ENCODE measurements at places on chromosomes 2 and 18.

- no peak for DNase-seq
Observed at GRCh38 chr2:35421485-35421884, 934.1 kb upstream of the CRIM1 start.

DNA sequence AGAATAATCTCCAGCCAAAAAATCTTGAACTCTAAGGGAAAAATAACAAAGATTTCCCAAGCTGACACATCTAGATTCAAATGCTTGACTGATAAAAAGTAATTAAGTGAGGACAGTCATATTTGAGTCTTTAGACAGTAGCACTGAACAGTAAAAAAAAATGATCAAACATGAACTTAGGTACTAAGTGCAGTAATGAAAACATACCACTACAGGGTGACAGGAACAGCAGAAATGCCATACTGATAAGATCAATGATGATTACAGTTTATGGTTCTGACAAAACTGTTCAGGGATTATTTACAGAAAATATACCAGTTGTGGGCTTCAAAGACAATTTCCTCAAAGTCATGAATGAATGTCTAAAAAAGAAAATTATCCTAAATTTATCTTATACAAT is 80.3 kb downstream of the OSBPL1A start:
- DNase-seq = no peak

DNA sequence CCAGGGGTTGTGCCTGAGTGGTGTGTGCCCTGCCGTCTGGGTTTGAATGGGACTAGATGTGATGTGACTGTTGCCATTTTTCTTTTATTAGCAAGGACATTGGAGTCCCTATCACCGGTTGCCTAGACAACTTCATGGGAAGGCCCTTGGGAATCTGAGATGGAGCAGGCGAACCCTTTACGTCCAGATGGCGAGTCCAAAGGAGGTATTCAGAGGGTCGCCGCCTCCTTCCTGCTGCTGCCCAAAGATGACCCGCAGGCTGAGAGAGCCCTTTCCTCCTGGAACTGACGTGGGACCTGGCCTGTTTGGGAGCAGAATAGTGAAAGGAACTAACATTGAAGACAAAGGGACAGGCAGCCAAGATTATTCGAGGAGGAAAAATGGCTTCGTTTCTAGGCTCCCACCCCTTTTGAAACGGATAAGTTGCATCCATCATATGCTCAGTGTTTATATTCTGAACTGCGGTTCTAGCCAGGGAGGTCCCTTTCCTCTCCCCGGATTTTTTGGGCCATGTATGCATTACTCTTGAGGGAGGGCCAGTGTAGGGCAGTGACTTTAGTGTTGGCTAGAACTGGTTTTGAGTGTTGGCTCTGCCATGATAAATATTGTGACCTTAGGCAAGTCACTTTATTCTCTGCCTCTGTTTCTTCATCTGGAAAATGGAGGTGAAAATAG is 673 bp downstream of the CENPO start:
- no peak for DNase-seq

DNA sequence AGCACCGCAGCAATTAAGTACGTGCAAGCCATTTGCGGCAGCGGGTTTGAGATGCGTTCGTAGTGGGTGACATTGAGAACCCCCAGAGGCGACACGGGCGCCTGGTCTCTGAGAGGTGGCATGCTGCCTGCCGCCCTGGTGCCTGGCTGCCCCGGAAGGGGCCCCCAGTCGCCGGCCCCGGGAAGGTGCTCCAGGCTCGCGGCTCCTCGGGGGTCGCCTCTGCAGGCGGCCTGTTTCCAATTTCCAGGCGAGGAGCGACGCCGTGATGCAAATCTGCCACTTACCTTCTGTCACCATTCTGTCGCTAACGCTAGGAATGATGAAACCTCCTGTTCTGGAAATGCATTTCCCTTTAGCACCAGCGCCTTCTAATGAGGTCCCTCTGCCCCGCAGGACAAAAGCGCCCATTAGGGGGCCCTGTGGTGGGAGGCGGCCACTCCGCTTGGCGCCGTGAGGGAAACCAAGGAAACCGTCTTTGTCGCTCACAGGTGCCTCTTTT is 13.0 kb downstream of the KIF5C start:
- DNase-seq = no peak

DNA sequence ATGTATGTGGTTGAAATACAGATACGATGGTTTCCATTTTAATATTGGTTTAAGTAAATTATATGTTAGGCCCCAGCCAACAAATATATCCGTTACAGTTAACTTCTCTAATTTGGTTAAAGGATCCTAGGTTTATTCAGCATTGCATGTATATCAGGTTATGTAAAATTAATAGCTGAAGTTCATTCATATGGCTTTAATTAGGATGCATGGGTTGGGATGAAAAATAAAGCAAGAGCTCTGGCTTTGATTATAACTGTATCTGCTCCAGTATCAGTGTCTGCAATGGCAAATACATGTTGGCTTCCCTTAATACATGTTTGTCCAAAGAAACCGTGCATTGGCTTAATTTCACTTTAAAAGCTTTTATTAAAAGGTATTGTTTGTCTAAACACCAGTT is 435.7 kb upstream of the SETBP1 start:
- DNase-seq = no peak

DNA sequence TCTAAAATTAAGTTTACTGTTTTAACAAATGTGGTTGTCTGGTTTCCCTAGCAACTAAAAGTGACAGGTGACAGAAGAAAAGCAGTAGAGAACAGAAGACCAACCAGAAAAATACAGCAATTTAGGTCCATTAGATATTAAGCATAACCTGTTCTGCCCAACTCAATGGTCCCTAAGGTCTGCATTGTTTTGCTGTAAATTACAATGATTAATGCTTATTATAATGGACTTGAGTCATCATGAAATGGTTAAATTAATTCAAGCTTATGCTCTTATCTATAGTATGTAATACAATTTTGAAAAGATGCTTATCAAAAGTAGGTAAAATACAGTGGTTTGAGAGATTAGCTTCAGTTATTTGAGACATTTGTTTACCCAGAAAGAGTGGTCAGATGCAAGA is 378.0 kb downstream of the GRB14 start:
- DNase-seq = no peak

GRCh38 chr2:85583667-85584353 is 421 bp upstream of the VAMP5 start:
- DNase-seq = no peak

- no peak for DNase-seq
Observed at GRCh38 chr2:16625759-16626158, 39.9 kb downstream of the CYRIA start.

DNA sequence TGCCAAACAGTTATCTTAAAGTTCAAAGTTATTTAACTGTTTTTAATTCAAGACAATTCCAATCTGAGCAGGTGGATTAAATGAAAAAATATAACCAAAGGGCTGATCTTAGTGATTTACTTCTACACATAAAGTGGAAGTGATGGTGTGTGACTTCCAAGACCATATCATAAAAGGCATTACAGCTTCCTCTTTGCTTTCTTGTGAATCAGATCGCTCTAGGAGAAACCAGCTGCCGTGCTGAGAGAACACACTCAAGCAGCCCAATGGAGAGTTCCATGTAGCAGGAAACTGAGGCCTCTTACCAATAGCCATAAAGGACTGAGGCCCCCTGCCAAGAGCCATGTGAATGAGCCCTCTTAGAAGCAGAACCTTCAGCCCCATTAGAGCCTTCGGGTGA is 197.4 kb downstream of the NBAS start:
- no peak for DNase-seq

DNA sequence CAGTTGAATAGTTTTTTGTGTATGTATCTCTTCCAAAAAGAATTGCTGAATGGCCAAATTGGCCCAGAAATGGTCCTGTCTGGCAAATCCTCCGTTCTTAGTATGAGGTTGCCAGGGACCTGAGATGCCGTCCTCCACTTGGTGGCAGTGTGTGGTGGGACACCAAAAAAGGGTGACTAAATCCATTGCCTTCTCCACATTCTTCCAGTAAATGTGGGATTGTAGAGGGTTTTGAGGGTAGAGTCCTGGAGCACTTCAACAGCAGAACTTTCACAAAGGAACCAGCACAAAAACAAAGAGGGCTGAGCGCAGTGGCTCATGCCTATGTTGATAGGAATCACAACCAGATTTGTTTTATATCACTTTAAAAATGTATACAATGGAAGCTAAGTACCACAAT is 199.9 kb downstream of the BCL2 start:
- DNase-seq = peak; percentile 60

DNA sequence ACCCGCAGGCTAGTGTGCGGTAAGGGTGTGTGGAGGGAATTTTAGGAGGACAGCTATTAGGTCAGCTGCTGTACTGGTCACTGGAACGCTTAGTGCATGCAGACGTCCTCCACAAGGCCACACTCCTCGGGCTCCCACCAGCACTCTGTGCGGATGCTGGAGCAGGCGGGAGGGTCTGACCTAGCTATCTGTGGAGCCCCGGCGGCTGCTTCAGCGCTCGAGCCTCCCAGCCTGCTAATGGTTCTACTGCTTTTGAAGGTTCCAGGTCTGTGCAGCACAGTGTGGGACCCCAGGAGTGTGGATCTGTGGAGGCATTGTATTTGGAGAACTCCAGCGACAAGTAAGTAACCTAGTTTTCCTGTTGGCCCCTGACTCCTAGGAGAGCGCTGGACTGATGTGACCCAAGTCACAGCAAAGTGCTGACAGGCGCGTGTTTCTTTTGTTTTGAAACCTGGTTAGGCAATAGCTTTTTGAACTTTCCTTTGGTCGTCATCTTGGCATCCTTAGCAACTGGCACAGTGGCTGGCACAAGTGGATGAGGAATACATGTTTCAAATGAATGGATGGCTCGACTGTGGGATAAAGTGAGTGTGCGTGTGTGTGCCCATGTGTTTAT is 113.5 kb downstream of the ZNF236 start:
- no peak for DNase-seq

GRCh38 chr18:58687871-58688308 is 16.6 kb downstream of the MALT1 start:
- DNase-seq = no peak

- no peak for DNase-seq
Observed at GRCh38 chr2:179580378-179581146, 280.9 kb downstream of the ZNF385B start.

DNA sequence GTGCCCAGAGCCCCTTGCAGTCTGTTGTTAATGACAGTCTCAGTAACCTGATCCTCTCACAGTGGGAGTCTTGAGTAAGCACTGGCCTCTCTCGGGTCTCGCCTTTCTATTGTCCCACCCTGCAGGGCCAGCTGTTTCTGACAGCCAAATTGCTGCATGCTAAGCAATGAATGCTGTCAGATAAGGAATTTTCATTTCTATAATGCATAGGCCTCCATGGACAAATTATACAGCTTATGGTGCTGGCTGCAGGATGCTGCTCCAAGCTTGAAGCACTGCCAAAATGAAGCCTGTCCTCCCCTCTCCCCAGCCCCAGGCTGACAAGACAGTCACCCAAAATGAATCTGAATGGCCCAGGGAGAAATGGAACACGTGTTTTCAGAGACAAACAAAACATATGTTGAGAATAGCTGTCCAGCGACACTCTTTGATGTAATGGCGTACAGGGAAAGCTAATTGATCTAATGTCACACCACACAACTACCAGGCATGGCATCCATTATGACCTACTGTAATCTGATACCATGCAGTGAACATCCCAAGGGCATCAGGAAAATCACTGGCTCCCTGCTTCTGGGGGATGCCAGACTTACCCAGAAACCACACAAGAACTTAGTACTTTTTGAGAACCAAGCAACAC is 36.8 kb downstream of the ACVR1 start:
- no peak for DNase-seq

DNA sequence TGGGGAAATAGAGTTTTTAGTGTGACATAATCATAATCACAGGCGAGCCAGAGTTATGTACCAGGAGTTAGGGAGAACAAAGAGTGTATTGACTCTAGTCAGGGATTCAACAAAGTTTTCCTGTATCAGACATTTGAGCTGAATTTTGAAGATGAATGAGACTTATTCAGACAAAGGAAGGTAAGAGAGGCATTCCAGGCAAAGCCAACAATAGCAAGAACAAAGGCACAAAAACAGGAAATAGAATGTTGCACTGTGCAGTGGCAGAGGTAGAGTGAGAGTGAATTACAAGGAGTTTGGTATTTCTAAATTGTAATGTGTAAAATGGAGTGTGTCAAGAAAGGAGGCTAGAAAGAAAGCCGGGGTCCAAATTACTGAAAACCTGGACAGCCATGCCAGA is 156.2 kb downstream of the CCDC148 start:
- peak; percentile 19 for DNase-seq

DNA sequence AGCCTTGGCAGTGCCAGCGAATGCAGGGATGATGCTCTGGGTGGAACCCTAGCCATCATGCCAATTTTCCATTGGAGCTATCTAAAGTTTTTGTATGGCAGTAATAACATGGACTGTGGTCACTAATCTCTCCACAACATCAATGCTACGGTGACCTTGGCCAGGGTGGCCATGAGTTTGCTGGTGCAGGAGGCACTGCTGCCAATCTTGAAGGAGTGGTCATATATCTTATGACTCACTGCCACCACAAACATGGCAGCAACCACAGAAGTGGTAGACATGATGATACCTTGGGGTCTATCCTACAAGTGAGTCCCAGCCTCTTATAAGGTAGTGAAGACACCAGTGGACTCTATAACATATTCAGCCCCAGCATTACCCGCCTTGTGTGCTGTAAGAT is 104.6 kb downstream of the EVA1A start:
- DNase-seq = no peak

DNA sequence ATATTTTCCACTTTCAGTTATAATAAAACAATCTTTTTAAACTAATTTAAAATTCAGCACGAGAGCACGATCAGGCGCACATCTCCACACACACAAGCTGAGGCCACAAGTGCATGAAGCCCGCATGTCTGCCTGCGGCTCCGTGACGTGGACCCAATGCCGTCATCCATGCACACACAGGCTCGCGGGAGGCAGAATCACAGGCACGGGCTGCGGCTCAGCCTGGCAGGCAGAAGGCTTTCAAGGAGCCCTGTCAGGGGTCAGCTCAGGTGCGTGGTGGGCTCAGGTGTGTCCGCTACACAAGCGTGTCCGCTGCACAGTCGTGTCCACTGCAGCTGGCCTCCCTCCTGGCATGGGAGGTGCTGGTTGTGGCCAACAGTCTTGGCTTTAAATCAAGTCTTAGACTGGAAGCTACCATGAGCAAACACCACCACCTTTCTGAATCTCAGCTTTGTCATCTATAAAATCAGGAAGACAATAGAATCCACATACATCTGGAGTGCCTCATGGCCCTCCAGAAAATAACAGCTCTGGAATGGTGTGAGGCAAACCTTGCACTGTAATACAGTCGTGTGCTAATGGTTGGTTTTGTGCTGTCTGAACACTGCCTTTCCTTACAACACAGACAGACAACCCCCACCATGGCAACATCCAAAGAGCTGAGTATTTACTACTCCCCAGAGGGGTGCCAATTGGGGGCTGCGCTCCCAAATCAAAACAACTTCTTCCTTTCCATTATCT is 210.1 kb downstream of the NDUFA10 start:
- no peak for DNase-seq

- no peak for DNase-seq
Observed at GRCh38 chr2:240186191-240186725, 45.8 kb upstream of the OTOS start.

GRCh38 chr18:75073654-75074053 is 135.3 kb downstream of the PTGR3 start:
- DNase-seq = no peak

- no peak for DNase-seq
Observed at GRCh38 chr2:11030036-11030435, 118.3 kb downstream of the KCNF1 start.

GRCh38 chr18:33576999-33577646 is 896 bp upstream of the ASXL3 start:
- DNase-seq = peak; percentile 30

- no peak for DNase-seq
Observed at GRCh38 chr2:55063226-55063625, 13.0 kb upstream of the RTN4 start.

Measured in pons (tissue), 1 donor.